ENCODE measurements at places on chromosomes 3 and 15. TPM values are rescaled to one million over a fixed set of nuclear protein-coding genes. Genes with fewer than 3 reads are reported as not detected.
A peak's percentile ranks its signal among the peaks of the same experiment; 100 is the strongest.

DNA sequence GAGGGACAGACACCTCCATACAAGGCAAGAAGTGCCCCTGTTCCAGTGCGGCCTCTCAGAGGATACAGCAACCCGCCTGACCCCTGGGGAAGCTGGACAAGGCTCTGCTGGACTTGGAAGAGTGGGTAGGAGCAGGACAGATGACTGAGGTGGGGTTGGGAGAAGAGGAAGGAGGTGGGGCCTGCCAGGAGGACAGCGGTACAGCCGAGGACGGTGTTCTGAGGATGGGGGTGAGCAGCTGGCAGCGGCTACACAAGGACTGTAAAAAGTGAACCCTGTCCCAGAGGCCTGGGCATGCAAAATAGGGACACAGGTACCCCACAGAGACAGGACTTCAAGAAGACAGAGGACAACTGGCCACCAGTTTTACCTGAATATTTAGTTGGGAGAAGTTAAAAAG, 23.5 kb upstream of the ELP6 start:
- H3K27ac ChIP-seq = no peak overlapping the region
- peaks cover 2% of the 10 kb centered on the region for H3K4me1 ChIP-seq
- H3K27me3 ChIP-seq = peaks cover 6% of the 10 kb centered on the region
- H3K4me3 ChIP-seq = no peak overlapping the region

The ITIH4 gene
- total RNA-seq = 6.8 TPM

GRCh38 chr3:194107107-194107506, 28.8 kb upstream of the HES1 start:
- peaks cover 17% of the 10 kb centered on the region for H3K4me1 ChIP-seq
- peaks cover 27% of the 10 kb centered on the region for H3K27me3 ChIP-seq
- no peak overlapping the region for H3K4me3 ChIP-seq
- H3K36me3 ChIP-seq = no peaks in the 10 kb centered on the region
- no peak overlapping the region for H3K27ac ChIP-seq

- H3K4me1 ChIP-seq = no peaks in the 10 kb centered on the region
- peaks cover 3% of the 10 kb centered on the region for H3K27me3 ChIP-seq
- H3K27ac ChIP-seq = no peak overlapping the region
- no peaks in the 10 kb centered on the region for H3K36me3 ChIP-seq
These were observed 31.9 kb downstream of the AGTR1 start for GRCh38 chr3:148729476-148730055.

DNA sequence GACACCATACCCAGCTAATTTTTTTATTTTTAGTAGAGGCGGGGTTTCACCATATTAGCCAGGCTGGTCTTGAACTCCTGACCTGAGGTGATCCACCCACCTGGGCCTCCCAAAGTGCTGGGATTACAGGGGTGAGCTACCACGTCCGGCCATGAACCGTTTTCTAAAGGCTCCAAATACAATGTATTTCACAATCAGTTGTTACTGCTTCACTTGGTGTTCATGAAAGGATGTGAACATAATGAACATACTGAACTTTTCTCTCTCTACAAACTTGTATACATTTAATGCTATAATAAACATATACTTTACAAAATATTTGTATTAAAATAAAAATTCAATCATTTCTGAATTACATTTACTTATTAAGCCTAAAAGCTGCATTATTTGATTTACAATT, 28.9 kb downstream of the TBL1XR1 start:
- DNase-seq = no peak
- no peak overlapping the region for H3K4me3 ChIP-seq
- H3K36me3 ChIP-seq = peaks cover 70% of the 10 kb centered on the region
- no peak overlapping the region for H3K27ac ChIP-seq

The RPS27L gene
- 132 TPM for total RNA-seq

DNA sequence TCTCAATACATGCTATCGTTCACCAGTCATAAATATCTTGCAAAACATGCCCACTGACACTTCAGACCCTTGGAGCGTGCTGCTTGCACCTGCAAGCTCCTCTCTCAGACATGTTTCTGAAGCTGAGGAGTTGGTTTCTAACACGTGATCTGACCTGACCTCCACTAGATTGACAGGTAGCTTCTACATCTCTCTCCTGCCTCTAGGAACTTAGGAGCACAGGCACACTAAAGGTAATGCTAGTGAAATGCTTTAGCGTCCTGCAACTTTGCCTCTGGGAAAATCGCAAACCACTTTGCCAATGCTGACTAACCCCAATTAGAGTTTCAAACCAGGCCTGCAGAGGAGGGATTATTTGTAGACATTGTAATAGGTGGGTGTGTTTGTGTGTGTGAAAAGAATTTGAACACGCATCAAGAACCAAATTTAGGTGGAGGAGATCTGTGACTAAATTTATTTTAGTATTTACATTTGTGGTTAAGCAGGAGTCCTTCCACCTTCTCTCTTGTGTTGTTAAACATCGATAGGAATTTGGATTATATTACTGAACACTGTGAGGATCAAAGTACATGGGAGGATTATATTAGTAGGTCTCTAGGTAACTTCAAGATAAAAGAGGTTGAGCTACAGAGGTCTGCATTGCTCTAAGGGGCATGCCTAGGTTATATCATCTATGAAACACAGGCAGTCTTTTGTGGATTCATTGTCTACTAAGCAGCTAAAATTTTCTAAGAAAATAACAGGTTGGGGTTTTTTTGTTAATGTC, 86.7 kb upstream of the ZBED2 start:
- peaks cover 30% of the 10 kb centered on the region for H3K36me3 ChIP-seq
- DNase-seq = no peak
- no peak overlapping the region for H3K4me3 ChIP-seq
- no peaks in the 10 kb centered on the region for H3K27me3 ChIP-seq
- peaks cover 69% of the 10 kb centered on the region for H3K4me1 ChIP-seq
- H3K27ac ChIP-seq = no peak overlapping the region

- no peaks in the 10 kb centered on the region for H3K4me1 ChIP-seq
- no peak overlapping the region for H3K27ac ChIP-seq
- H3K27me3 ChIP-seq = no peaks in the 10 kb centered on the region
- H3K36me3 ChIP-seq = no peaks in the 10 kb centered on the region
These were observed 7.6 kb downstream of the KY start for GRCh38 chr3:134643150-134643675.

The FBXW12 gene
- total RNA-seq = not detected

GRCh38 chr15:69997813-69998212, 99.9 kb downstream of the TLE3 start:
- no peaks in the 10 kb centered on the region for H3K36me3 ChIP-seq
- H3K27me3 ChIP-seq = peaks cover 7% of the 10 kb centered on the region
- H3K27ac ChIP-seq = no peak overlapping the region
- H3K4me3 ChIP-seq = no peak overlapping the region
- H3K4me1 ChIP-seq = no peaks in the 10 kb centered on the region

The SLC6A20 gene
- not detected for total RNA-seq

- peaks cover 11% of the 10 kb centered on the region for H3K36me3 ChIP-seq
- no peak for DNase-seq
- H3K4me3 ChIP-seq = no peak overlapping the region
- no peak overlapping the region for H3K27ac ChIP-seq
These were observed 13.0 kb downstream of the CALML4 start for GRCh38 chr15:68192117-68192516.

- no peaks in the 10 kb centered on the region for H3K27me3 ChIP-seq
- no peak overlapping the region for H3K4me3 ChIP-seq
- DNase-seq = no peak
These were observed 770.3 kb downstream of the PDCD6IP start for GRCh38 chr3:34568766-34569165.

The KNG1 gene
- total RNA-seq = not detected

DNA sequence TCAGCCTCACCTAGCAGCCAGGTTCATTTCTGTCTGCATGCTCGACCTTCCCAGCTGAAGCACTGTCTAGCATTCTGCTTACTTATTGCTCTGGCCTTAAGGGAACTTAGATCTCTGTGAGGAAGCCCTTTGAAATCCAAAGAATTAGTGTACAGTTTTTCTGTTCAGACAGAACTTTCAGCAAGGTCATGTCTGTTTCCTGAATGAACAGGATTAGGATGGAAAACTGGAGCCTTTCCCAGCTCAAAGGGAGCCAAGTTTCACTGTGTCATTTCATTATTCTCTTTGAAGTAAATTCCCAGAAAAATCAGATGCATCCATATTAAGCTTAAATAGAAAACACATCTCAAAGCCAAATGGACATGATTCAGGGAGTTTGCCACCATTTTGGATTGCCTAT, 457.3 kb upstream of the KCNMB2 start:
- peaks cover 22% of the 10 kb centered on the region for H3K4me1 ChIP-seq
- H3K4me3 ChIP-seq = no peak overlapping the region
- no peaks in the 10 kb centered on the region for H3K27me3 ChIP-seq
- no peak overlapping the region for H3K27ac ChIP-seq

- peaks cover 37% of the 10 kb centered on the region for H3K27me3 ChIP-seq
- H3K4me1 ChIP-seq = peaks cover 6% of the 10 kb centered on the region
- no peak overlapping the region for H3K4me3 ChIP-seq
- DNase-seq = no peak
- no peaks in the 10 kb centered on the region for H3K36me3 ChIP-seq
These were observed 16.0 kb downstream of the OCA2 start for GRCh38 chr15:28082891-28083684.

- H3K4me3 ChIP-seq = no peak overlapping the region
- DNase-seq = no peak
- H3K27ac ChIP-seq = no peak overlapping the region
- H3K4me1 ChIP-seq = peaks cover 6% of the 10 kb centered on the region
These were observed 65.8 kb downstream of the MRPL46 start for GRCh38 chr15:88401251-88401995.

DNA sequence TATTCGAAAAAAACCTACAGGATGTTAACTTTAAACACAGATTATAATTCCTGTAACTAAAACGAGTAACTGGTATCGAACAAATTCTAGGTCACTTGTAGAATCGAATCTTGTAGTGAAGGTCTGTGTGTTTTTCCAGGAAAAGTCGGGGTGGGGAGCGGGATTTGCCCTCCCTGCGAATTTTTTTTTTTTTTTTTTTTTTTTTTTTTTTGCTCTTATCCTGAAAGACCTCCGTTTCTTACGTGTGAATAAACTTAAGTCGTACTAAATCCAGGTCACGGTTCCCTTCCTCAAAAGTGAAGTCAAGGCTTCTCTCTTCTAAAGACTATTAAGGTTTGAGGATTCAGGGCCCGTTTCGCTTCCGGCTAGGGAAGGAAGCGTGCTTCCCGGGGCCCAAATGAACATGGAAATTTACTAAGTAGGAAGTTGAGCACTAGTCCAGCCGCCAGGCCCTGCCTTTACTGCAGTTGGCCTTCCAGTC, 770 bp downstream of the TBC1D5 start:
- peaks cover 4% of the 10 kb centered on the region for H3K36me3 ChIP-seq
- peaks cover 39% of the 10 kb centered on the region for H3K4me1 ChIP-seq
- H3K27ac ChIP-seq = peak overlapping the region; percentile 98
- peak overlapping the region; percentile 95 for H3K4me3 ChIP-seq

DNA sequence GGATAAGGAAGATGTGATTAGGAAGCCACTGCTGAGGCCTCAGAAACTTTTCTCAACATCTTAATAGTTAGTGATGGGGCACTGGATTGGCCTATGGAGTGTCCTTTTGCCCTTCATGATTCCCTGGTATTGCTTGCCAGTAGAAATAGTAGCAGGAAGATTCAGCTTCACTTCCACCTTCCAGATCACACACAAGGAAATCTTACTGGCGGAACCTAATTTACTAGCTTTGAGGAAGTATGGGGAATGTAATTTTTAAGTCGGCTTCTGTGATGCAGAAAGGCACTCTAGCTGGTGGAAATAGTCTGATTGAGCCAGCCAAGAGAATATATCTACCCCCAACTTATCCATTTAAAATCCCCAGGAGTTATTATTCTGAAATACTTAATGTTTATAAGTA, 46.5 kb downstream of the LPP start:
- H3K4me1 ChIP-seq = peaks cover 17% of the 10 kb centered on the region
- H3K27ac ChIP-seq = no peak overlapping the region

The ERICH6 gene
- not detected for total RNA-seq

DNA sequence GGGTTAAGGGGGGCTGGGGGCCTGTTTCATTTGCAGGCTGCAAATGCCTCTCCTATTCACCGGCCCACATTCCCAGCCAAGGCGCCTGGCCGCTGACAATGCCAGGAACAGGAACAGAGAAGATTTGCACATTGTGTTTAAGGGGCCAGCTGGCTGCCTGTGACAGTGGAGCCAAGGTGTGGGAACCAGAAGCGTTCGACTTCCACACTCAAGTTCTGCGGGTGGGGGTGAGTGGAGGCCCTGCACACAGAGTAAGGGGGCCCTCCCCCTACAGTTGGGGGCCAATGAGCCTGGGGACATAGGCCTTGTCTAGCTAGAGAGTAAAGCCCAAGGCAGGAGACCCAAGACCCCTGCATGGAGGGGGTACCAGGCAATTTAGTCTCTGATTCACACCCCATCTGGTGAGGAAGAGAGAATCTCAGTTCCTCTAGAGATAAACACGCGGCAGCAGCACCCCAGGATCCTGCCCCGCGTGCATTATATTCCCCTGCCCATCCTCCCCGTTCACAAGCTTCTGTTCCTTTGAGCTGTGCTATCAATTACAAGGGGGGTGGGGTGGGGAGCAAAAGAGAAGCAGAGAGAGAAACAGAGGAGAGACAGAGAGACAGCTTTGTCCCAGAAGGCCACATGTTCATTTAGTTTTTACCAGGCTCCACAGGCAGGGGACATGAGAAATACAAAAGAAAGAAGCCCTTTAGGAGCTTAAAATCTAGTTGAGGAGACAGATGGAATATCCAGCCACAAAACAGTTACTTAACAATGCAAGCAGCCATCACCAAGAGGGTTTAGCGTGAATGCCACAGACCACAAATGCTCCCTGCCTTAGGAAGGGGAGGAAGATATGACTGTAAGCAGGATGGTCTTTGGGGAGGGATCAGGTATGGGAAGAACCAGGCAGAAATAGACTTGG, 9.2 kb downstream of the IGDCC3 start:
- peaks cover 15% of the 10 kb centered on the region for H3K27me3 ChIP-seq
- no peaks in the 10 kb centered on the region for H3K36me3 ChIP-seq
- no peak for DNase-seq
- no peak overlapping the region for H3K4me3 ChIP-seq
- H3K4me1 ChIP-seq = no peaks in the 10 kb centered on the region

DNA sequence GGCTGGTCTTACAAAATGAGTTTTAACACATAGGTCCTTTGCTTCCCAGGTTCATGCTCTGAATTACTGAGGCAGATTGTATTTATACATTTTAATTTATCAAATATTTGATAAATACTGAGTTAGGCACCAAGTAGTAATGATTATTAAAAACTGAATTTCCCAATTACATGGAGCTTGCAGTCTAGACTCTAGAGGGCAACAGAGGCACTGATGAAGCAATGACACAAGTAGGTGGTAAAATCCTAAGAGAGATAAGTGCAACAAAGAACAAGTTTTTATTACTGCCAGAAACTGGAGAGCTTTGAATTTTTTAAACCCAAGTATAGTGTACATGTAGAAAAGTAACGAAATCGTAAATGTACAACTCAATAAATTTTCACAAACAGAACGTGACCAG, 406.2 kb upstream of the RARB start:
- H3K4me3 ChIP-seq = no peak overlapping the region
- H3K36me3 ChIP-seq = no peaks in the 10 kb centered on the region
- no peak for DNase-seq
- no peaks in the 10 kb centered on the region for H3K27me3 ChIP-seq

- peaks cover 19% of the 10 kb centered on the region for H3K27me3 ChIP-seq
- H3K4me1 ChIP-seq = peaks cover 5% of the 10 kb centered on the region
- H3K27ac ChIP-seq = no peak overlapping the region
- no peak overlapping the region for H3K4me3 ChIP-seq
- no peak for DNase-seq
These were observed 230.7 kb upstream of the LYSMD4 start for GRCh38 chr15:99963976-99964375.
